MM.1S (cell line): ENCODE measurements at places on chromosomes 2 and 18.

DNA sequence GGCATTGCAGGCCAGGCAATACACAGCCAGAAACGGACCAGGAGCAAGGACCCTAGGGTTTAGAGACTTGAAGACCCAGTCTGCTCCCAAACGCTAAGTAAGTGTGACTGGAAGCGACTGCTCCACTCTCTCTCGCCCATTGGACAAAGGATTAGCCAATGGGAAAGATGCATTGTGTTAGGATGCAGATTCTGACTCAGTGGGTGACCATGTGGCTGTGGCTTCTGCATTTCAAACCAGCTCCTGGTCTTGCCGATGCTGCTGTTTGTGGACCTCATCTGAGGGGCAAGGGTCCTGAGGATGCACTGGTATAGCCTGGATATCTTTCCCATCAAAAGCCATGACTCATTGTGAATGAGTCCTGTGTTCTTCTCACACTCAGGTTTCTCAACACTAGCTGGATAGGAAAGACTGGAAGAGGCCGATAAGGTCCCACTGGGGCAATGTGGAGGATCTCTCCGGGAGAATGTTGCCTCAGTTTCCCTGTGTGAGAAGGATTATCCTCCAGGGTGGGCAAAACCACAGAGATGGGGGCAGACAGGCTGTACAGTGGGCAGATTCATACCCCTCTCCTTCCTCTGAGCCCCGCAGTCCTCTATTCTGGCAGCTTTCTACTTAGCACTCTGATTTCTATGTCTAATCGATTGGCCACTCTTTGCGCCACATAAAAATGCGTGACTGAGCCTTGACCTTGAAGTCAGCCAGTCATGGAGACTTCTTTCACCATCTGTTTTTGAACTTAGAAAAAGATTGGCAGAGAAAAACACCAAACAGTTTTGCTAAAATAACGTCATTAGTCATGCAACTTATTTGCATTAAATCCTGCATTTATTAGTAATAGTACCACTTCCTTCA, 257.1 kb downstream of the PRKCE start:
- H3K36me3 ChIP-seq, result no peaks in the 10 kb centered on the region
- H3K4me1 ChIP-seq, result peaks cover 27% of the 10 kb centered on the region
- H3K4me3 ChIP-seq, result no peak overlapping the region
- H3K27ac ChIP-seq, result no peak overlapping the region
- no peaks in the 10 kb centered on the region for H3K27me3 ChIP-seq

GRCh38 chr2:84197901-84198300, 261.2 kb downstream of the SUCLG1 start:
- H3K36me3 ChIP-seq, result no peaks in the 10 kb centered on the region
- H3K27me3 ChIP-seq, result no peaks in the 10 kb centered on the region
- no peak overlapping the region for H3K4me3 ChIP-seq
- DNase-seq, result no peak
- no peaks in the 10 kb centered on the region for H3K4me1 ChIP-seq

- peak; percentile 65 for DNase-seq
- no peak overlapping the region for H3K4me3 ChIP-seq
- H3K4me1 ChIP-seq, result no peaks in the 10 kb centered on the region
- H3K36me3 ChIP-seq, result no peaks in the 10 kb centered on the region
Observed at GRCh38 chr2:219029829-219030165, 11.5 kb downstream of the CFAP65 start.

DNA sequence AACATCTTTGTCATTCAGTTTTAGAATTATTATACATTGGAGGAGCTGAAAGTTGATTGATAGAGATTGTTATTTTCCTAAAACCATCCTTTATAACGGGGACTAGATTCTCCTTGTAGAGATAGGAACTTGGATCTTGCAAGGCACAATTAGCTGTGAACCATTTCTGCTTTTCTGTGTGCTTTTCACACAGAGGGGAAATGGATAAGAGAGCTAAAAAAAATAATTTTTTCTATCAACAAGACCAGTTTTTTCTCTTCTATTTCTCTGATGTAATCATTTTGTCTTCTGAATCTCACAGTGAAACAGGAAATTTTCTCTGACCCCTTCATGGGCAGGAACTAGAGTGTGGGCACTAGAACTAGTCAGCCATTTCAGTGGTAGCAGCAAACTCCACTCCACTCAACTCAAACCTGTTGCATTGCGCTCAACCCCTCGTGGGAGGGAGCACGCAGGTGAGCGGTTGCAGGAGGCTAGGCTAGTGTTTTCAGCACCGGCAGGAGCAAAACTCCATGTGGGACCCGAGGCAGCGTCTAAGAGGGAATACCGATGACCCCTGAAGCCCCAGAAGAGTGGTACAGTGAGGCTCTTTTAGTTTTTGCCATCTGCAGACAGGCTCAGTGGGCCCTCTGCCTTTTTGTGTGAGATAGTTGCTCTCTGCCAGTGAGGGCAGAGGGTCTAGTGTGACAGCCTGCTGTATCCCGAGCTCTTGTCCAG, 24.0 kb upstream of the SLC39A10 start:
- no peaks in the 10 kb centered on the region for H3K36me3 ChIP-seq
- H3K4me1 ChIP-seq, result no peaks in the 10 kb centered on the region
- no peak overlapping the region for H3K4me3 ChIP-seq
- no peak overlapping the region for H3K27ac ChIP-seq
- no peaks in the 10 kb centered on the region for H3K27me3 ChIP-seq

- H3K27ac ChIP-seq, result no peak overlapping the region
- H3K4me3 ChIP-seq, result no peak overlapping the region
- H3K36me3 ChIP-seq, result no peaks in the 10 kb centered on the region
- DNase-seq, result no peak
- H3K4me1 ChIP-seq, result no peaks in the 10 kb centered on the region
Observed at GRCh38 chr2:199684832-199685231, 166.2 kb downstream of the FTCDNL1 start.

- no peaks in the 10 kb centered on the region for H3K4me1 ChIP-seq
- H3K27me3 ChIP-seq, result no peaks in the 10 kb centered on the region
- H3K36me3 ChIP-seq, result no peaks in the 10 kb centered on the region
- DNase-seq, result no peak
Observed at GRCh38 chr18:1575084-1575483, 670.4 kb downstream of the ADCYAP1 start.

DNA sequence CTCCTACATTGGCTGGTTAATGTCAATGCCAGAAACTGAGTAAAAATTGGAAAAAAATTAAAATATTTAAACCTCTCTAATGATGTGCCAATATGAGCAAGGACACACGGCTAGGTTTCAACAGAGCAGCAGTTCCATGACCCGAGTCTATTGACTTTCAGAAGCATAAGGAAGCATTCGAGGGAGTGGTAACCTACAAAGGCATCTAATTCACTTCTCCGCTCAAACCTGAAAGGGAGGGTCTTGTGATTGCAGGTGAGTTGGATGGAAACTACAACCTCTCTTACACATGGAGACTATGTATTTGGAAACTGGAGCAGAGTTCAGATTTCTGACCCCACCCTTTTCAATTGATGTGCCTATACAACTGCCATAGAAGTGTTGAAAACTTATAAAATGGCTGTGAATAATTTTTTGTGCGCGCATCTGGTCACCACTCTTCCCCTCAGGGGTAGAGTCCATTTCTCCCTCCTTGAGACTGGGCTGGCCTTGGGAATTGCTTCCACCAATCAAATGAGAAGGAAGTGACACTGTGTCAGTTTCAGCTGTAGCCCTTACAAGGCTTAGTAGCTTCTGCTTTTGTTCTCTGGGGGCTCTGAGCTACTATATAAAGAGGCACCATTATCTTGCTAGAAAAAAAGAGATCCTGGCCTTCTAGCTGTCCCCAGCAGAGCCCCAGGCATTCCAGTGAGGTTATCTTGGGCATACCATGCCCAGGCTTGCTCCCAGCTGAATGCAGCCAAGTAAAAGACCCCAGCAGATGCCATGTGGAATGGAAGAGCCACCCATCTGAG, 278.0 kb downstream of the EPHA4 start:
- no peaks in the 10 kb centered on the region for H3K27me3 ChIP-seq
- H3K27ac ChIP-seq, result no peak overlapping the region
- DNase-seq, result no peak

- H3K27ac ChIP-seq, result no peak overlapping the region
- H3K36me3 ChIP-seq, result no peaks in the 10 kb centered on the region
- no peak overlapping the region for H3K4me3 ChIP-seq
Observed at GRCh38 chr2:236744716-236745115, 175.1 kb downstream of the ACKR3 start.

DNA sequence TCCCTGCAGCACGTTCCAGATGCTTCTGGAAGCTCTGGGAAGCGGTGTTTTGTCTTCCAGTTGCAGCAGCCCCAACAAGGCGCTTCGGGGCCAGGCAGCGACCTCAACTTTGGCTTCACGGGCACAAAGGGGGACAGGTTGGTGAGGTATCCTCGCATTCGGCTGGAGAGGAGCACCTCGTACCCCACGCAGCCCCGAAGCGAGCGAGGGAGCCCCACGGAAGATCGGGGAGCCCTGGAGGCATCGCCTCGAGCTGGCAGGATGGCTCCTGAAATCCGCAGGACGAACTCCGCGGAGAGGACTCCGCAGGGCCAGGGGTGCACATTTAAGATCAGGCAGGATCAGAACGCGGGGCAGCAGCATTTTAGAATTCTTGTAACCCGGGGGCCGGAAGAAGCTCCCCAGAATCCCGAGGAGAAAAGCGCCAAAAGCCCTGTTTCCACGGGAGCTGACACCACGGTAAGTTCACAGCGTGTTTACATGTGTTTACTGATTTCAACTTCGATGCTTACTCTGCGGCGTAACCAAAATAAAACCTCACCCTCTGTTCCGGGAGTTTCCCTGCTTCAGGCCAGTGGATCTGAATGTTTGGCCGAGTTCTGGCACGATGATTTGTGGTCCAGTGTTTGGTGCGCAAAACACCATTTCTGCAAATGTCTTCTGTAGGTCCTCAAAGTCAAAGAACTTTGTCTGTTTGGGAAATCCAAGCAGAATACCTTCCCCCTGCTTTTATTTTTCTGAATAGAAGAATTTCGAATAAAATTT, 212.5 kb downstream of the NEDD4L start:
- no peak for DNase-seq
- H3K27ac ChIP-seq, result no peak overlapping the region
- no peak overlapping the region for H3K4me3 ChIP-seq
- no peaks in the 10 kb centered on the region for H3K27me3 ChIP-seq
- no peaks in the 10 kb centered on the region for H3K36me3 ChIP-seq

DNA sequence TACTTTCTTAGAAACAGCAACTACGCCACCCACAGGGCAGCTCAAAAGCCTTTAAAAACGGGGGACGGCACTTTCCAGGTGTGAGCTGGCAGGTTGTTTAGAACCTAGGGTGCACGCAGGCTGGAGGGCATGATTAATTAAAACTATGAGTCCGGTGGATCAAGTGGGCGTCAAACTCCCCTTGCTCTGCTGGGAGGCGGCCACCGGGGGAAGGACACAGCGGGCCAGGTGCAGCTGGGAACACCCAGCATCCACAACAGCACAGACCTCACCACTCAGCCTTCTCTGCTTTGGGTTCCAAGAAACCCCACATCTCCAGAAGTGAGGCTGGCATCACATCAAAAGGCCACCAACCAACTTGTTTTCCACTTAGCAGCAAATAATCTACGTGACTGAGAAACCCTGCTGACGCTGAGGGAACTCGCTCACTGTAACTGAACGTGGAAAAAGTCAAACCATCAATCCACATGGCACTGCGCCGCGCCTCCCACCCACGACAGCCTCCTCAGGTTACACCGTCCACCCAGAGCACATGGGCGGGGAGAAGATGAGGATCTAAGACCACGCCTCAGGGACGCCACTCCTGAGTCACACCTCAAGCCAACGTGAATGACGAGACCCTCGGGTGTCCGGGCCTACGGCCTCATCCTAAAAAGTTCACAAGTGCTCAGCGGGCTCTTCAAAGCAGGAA, 118.2 kb downstream of the ZNF516 start:
- DNase-seq, result no peak
- no peaks in the 10 kb centered on the region for H3K36me3 ChIP-seq
- no peak overlapping the region for H3K4me3 ChIP-seq

DNA sequence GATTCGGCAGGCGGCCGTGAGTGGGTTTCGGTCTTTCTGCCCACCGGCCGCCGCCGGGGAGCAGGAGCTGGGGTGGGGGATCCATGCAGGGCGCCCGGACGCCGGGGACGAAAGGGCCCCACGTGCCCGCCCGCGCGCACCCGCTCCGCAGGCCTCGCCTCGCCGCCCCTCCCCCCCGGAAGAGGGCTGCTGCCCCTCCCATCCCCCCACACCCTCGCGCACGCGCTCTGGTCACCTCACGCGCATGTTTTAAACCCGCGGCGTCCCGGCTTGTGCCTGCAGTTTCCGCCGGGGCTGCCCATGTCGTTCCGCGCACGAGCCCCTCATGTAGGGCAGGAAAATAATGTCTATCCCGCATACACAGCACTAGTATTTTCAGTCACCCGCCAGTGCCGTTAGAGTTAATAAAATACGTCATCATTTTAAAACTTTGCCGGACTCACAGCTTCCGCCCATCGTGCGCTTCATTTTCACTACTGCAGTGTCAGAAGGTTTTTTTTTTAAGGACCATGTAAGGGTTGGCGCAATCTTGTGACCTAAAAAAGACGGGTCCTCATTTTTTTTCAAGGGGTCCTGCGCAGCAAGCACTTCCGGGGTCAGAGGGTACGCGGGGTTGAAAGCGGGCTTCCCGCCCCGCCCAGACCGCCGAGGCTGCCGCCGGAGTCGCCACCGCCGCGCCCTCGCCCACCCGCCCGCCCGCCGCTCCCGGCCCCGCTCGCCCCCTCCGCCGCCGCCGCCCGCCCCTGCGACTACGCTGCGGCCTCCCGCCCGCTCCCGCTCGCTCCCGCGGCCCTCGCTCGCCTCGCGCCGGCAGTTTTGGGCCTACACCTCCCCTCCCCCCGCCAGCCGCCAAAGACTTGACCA, at the start of gene PCBP1:
Gene PCBP1 (plus strand): TSS at position 640 of the 864 bp plus-strand sequence. CDS start 267 bp downstream, outside the sequence.
- H3K36me3 ChIP-seq, result no peaks in the 10 kb centered on the region; the same call in 1 of the 2 replicates
- peaks cover 41% of the 10 kb centered on the region for H3K4me1 ChIP-seq
- DNase-seq, result peak; percentile 92
- no peaks in the 10 kb centered on the region for H3K27me3 ChIP-seq
- peak within 1 kb of the TSS; percentile 98 for H3K4me3 ChIP-seq
- H3K27ac ChIP-seq, result peak within 1 kb of the TSS; percentile 99

DNA sequence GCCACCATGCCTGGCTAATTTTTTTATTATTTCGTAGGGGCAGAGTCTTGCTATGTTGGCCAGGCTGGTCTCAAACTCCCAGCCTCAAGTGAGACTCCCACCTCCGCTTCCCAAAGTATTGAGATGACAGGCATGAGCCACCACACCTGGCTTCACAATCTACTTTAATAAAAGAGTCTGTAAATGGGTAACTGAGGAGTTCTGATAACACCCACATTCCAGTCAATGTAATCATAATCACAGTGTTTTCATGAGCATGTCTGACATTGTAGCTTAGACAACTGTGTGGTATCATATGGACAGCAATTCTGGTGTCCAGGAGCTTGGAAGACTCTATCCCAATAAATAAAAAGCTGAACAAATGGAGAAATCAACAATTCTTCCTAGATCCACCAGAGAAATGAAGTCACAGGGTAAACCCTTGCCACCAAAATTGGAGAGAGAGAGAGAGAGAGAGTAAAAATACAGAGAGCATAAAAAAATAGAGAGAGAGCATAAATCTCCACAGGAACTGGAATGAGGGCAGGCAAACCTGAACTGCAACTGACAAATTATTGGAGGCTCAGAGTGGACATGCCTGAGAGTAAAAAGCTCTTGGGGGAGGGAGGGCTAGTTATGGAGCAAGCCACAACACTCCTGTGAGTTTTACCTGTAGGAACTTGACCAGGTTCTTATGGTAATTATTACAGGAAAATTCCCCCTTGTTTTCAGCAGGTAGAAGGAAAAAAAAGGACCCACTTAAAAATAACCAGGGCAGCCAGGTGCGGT, 12.4 kb upstream of the NBEAL1 start:
- H3K36me3 ChIP-seq, result no peaks in the 10 kb centered on the region
- H3K27me3 ChIP-seq, result no peaks in the 10 kb centered on the region
- H3K4me3 ChIP-seq, result no peak overlapping the region
- no peak overlapping the region for H3K27ac ChIP-seq
